ENCODE measurements at places on chromosomes 2 and 18.

GRCh38 chr2:69742322-69742952, 503 bp downstream of the ANXA4 start:
- no peak for DNase-seq

GRCh38 chr18:70181015-70181414, 24.5 kb downstream of the RTTN start:
- DNase-seq: no peak

GRCh38 chr2:7891312-7891711, 790.5 kb upstream of the ID2 start:
- no peak for DNase-seq

DNA sequence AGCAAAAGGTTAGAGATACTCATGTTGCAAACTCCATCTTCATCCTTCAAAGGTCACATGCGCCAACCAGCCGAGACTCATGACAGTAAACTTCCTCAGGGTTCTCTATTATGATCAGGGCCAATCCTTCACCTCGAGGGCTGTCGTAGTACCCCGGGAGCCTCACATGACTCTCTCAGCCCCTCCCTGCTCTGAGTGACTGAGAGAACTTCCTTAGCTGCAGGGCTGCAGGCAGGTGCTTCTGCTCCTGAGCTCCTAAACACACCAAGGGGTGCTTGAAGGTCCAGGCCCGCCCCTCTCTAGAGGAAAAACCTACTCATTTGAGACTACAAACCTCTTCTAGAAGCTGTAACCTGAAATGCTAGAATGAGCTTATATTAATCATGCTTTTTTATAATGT, 48.2 kb downstream of the LONRF2 start:
- no peak for DNase-seq

DNA sequence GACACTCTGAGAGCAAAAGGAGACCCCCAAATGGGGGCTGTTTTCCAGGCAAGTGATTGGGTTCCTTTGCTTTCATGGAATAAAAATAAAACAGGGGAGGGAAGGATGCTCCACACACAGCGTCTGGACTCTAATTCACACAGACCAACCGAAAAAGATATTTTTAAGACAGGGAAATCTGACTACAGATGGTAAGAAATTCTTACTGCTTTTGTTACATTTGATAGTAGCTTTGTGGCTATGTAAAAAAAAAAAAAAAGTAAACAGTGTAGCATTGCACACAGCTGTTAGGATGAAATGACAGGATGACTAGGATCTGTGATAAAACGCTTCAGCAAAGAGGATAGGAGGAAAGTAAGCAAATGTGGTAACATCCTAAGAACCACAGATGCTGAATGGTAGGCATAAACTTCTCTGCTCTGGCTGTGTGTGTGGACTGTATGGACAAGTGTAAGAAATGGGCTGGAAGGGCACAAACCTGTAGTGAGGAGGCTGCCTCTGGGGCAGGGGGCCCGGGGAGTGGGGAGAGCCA, 207.6 kb downstream of the ANAPC1 start:
- no peak for DNase-seq

- no peak for DNase-seq
These were observed 2.1 kb upstream of the SMCHD1 start for GRCh38 chr18:2653467-2653866.

- no peak for DNase-seq
These were observed 64.0 kb downstream of the SLC39A10 start for GRCh38 chr2:195721042-195721441.

GRCh38 chr2:145961846-145962245, 1441.9 kb upstream of the ZEB2 start:
- no peak for DNase-seq

- peak; percentile 41 for DNase-seq
These were observed 31.4 kb upstream of the YPEL5 start for GRCh38 chr2:30115141-30115980.

DNA sequence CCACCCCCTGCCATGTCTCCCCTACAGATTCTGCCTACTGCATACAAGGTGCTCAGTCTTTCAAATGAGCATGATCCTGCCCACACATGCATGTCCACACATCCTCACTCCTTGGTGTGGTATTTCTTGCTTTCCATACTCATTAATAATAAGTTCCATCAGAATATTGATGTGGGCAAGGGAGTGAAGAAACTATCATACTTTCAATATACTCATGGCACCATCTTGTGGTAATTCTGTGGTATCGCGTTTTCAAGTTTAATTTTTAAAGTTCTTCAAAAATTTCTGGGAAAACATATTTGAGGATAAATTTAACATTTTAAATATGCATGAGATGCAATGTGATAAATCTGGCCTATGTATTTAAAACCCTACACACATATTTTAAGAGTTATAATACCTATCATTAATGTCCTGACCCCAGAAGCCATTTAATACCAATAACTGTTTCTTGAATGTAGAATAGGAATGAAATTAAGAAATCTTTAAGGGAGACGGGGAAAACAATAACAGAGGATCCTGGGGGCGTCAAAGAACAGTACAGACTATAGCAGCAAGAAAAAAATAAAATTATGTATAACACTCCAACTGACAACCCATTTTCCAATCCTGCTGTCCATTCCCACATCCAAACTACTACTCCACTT, 110.1 kb downstream of the ZNF385B start:
- no peak for DNase-seq

- DNase-seq: no peak
These were observed 199.7 kb downstream of the TPGS2 start for GRCh38 chr18:36629138-36629530.

DNA sequence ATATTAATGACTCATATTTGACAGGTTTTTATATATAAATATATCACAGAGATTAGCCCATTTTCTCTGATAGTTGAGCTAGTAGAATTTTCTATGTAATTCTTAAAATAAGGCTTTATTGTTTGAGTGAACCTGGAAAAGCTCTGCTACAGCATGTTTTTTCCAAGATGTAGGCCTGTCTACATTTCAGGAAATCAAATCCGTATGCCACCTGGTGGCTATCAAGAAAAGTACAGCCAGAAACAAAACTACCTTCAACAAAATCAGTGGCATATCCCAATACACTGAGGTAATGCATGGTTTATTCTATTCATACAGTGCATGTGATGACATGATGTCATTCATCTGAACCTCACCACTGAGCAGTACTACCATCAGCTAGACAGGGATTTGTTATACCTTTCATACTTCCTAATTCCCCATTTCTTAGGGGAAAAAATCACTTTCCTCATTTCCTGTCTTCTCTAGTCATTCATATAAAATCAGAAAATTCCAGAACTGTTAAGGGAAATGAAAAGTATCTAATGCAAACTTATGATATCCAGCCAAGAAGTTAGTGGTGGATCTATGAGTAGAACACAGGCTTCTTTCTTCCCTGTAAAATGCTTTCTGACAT, 310.4 kb upstream of the SYT4 start:
- DNase-seq: no peak

DNA sequence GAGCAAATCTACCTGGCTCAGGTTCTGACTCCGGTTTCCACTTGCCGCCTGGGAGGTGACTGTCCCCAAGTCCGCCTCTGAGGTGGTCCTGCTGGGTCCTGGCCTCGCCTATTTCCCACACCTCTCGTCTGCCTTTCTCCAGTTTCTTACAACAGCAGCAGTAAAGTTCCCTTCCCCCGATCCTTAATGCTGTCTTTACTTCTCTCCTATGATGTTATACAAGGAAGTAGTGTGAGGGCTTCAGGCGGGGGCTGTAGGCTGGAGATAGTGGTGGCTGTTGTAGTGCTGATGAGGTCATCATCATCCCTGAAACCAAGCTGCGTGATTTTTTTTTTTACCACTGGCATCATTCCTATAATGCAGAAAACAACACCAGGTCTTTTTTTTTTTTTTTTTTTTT, 18.9 kb downstream of the TGIF1 start:
- DNase-seq: no peak

GRCh38 chr2:62409442-62409841, 96.6 kb downstream of the TMEM17 start:
- DNase-seq: no peak

- DNase-seq: no peak
These were observed 84.9 kb downstream of the ST6GAL2 start for GRCh38 chr2:106800976-106801655.

DNA sequence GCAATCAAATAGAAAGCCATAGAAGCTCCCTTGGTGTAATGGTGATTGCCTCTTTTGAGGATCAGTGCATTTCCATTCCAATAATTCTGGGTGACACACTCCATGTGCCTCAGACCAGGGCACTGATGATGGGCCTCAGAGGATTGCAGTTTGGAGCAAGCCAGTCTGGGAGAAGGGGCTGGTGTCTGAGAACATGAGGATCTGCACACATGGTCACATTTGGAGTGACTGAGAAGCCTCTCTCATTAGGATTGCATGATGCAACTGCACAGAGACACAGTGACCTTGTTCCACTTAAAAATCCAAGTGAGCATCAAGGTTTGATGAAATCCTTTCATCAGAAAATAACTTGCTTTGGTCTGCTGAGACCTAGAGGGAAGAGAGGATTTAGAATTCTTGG, 216.4 kb downstream of the ANKRD30B start:
- no peak for DNase-seq

- DNase-seq: no peak
These were observed 94.9 kb upstream of the PDE1A start for GRCh38 chr2:182521453-182522404.

- no peak for DNase-seq
These were observed 170.0 kb downstream of the TXNL1 start for GRCh38 chr18:56468396-56468795.

DNA sequence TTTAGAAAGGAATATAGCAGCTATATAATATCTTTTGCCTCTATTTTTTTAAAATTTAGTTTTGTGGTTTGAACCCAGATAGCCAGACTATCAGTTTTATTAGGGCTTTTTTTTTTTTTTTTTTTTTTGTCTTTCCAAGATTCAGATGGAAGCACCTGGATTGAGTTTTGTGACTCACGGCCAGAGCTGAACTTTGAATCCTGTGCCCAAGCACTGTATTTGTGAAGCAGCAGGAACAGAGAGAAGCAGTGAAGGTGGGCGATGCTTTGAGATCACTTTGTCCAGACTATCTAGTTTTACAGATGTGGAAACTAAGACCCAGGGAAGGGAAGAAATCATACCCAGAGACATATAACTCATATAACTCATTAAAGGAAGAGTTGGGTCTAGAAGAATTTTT, 33.9 kb downstream of the RPL37A start:
- no peak for DNase-seq

- no peak for DNase-seq
These were observed 127.1 kb downstream of the CAPN13 start for GRCh38 chr2:30680121-30680520.

DNA sequence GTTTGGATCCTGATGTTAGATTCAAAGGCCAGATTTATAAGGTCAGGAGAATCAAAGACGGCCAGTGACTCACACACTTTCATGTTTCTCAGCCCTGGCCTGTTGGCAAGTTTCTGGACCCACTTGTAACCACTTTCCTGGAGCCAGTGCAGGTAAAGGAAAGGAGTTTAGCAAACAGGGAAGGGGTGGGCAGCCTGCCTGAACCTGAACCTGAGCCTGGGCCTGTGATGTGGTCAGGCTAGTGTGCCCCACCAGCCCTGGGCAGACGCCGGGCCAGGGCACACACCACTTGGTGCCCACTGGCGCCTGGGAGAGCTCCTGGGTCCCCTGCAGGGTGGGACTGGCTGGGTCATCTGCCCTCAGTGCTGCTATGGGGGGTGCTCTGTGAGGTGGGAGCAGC, 100.5 kb upstream of the SPRED2 start:
- no peak for DNase-seq

DNA sequence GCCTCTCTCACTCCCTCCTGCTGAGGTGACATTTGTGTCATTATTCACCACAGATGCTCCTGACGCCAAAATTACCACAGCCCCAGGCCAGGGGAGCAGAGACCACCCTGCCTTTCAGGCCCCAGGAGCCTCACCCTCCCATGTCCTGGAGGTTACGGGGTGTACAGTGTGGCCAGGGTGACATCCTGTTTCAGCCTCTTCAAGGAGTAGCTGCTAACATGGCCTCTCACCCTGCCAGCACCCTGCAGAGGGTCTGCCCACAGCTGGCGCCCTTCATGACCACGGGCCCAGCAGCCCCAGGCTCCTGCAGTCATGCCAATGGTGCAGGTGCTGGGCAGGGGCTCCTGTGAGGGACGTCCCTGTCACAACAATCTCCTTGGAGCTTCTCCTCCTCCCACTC, 92.6 kb downstream of the SMIM21 start:
- no peak for DNase-seq
